Head of caudate nucleus (tissue), 42 donors: ENCODE measurements at places on chromosomes 5 and 9.

GRCh38 chr9:127356906-127357305 is 40.1 kb upstream of the SLC2A8 start:
- no peak for DNase-seq

DNA sequence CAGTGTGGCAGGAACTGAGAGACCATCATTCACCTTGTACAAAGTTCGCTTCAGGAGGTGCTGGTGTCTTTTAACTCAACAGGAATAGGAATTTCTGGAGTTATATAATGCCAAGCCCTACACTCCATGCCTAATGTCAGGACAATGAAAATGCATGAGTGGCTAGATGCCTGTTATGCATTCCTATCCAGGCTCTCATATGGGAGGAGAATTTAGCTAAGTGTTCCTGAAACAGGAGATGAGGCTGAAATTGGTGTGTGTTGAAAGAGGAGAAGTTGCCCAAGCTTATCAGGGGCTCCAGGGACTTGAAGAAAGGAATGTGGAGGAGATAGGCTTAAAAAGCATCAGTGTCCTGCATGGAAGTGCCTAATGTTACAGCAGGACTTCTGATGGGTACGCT is 26.8 kb upstream of the PRUNE2 start:
- DNase-seq, result no peak

GRCh38 chr5:91106842-91107511 is 276.1 kb downstream of the ARRDC3 start:
- DNase-seq, result no peak

- no peak for DNase-seq
These were observed 29.9 kb downstream of the SLC6A18 start for GRCh38 chr5:1255081-1255561.

GRCh38 chr5:80343067-80343466 is 23.3 kb downstream of the SPZ1 start:
- DNase-seq, result no peak

GRCh38 chr5:179906294-179906794 is 1.4 kb downstream of the TBC1D9B start:
- no peak for DNase-seq
